Dermis blood vessel endothelial cell (primary cell): ENCODE measurements at places on chromosomes 13 and 19. TPM values are rescaled to one million over a fixed set of nuclear protein-coding genes. Genes with fewer than 3 reads are reported as not detected.

DNA sequence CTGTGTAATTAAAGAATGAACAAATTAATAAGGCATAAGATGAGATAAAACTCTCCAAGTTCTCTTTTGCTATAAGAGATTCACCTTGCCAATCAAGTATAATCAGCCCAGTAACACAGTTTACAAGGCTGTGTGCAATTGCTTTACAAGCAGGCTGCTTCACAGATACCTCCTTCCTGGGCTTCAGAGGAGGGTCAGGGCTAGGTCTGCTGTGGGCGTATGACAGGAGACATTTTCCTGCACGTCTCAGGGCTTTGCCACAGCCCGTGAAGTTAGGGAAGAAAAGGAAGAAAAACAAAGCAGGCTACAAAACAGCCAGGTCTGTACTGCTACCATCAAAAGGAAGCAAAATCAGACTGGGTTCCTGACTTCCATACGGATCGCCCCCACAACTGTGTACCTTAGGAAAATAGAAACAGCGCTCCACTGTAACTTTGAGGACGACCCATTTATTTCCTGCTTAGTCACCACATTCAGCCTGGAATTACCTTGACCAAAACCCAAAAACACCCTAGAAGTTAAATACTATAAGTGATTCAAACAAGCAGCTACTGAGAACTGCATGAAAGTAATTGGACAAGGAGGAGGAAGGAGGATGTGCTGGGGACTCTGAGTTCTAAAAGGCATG is 12.4 kb downstream of the EFNB2 start:
- DNase-seq = peak; percentile 37

DNA sequence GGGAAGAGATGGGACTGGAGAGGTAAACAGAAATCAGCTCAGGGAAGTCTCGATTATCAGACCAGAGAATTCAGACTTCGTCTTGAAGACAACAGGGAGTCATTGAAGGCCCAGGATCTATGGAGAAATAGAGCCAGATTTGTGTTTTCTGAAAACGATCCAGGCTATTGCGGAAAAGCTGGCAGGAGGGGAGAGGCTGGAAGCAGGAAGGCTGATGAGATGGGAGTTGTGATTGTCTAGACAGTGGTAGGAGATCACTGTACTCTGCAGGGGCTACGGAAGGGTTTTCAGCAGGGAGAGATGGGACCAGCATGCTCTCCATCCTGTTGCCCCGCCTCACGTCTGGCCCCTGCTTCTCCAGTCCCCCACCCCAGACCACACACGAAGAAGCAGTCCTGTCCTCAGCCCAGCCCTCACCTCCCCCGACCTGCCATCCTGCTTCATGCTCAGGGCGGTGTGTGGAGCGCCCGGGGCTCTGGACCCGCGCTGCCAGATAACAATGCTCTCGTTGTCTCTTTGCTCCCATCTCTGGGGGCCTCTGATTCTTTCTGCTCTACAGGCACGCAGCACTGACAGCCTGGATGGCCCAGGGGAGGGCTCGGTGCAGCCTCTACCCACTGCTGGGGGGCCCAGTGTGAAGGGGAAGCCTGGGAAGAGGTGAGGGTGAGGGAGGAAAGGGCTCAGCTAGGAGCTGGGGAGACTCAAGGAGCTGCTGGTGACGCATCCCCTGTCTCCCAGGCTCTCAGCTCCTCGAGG is 1.9 kb downstream of the ARHGAP33 start:
- no peak for DNase-seq

- DNase-seq = peak; percentile 83
Measured at GRCh38 chr19:16070366-16070990, 5.8 kb upstream of the TPM4 start.

Gene ZNF560
- 0.14 and 0.68 TPM in 2 replicates for total RNA-seq

Gene OR7E24
- total RNA-seq = not detected in 2 replicates
